ENCODE measurements at places on chromosomes 6 and 20.
A peak's percentile ranks its signal among the peaks of the same experiment; 100 is the strongest.

DNA sequence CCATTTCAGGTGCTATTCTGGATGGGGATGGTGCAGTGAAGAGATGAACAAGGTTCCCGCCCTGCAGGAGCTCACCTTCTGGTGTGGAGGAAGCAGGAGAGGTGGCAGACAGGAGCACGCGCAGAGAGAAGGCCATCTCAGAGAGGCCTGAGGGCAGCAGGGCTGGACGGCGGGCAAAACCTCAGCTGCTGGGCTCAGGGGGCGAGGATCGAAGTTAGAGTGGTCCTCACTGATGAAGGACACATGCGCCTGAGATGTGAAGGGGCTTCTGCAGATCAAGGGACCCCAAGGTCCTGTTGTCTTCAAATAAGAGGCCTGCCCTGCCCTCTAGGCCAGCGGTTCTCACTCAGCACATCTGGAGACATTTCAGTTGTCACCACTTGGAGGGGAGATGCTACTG is 198.4 kb upstream of the PMEPA1 start:
- DNase-seq = no peak

GRCh38 chr6:150723857-150724256 is 124.2 kb downstream of the PLEKHG1 start:
- no peak for DNase-seq

DNA sequence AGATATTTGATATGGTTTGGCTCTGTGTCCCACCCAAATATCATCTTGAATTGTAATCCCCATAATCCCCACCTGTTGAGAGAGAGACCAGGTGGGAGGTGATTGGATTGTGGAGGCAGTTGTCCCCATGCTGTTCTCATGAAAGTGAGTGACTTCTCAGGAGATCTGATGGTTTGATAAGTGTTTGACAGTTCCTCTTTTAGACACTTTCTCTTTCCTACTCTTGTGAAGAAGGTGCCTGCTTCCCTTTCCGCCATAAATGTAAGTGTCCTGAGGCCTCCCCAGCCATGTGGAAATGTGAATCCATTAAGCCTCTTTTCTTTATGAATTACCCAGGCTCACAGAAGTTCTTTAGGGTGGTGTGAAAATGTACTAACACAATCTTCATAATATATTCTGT is 1404.0 kb upstream of the ADGRB3 start:
- no peak for DNase-seq

- no peak for DNase-seq
Observed at GRCh38 chr20:39880890-39881289, 808.1 kb downstream of the MAFB start.

DNA sequence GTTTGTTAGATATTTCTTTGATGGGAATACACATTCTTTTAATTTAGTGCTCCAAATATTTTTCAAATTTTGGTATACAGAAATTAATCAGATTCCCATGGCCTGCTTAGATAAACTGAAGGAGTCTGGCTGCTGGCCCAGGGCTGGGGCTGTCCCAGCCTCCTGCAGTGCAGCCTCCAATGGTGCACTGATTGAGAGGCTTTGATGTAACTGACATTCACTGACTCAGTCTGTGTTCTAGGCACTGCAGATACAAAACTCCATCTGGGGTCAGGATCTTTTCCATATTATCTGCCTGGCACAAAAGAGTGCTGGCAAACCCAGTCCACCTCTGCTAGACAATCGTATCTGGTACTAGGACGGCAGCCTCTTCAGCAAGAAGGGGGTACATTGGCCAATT is 64.8 kb downstream of the GRIK2 start:
- DNase-seq = no peak

DNA sequence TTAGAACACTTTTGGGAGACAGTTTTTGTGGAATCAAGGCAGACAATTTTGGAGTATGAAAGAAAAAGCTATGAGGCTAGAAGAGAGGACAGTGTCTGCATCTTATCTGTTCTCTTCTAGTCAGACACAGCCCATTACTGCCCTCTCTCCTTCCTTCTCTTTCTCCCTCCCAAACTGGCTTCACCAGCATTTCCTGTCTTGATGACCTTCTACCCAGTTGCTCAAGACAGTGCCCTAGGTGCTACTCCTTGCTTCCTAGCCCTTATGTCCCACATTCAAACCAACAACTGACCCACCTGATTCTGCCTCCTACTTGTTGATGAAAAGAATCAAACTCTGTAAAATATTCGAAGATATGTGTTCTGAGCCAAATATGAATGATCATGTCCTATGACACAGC is 116.4 kb upstream of the RIPOR2 start:
- no peak for DNase-seq

DNA sequence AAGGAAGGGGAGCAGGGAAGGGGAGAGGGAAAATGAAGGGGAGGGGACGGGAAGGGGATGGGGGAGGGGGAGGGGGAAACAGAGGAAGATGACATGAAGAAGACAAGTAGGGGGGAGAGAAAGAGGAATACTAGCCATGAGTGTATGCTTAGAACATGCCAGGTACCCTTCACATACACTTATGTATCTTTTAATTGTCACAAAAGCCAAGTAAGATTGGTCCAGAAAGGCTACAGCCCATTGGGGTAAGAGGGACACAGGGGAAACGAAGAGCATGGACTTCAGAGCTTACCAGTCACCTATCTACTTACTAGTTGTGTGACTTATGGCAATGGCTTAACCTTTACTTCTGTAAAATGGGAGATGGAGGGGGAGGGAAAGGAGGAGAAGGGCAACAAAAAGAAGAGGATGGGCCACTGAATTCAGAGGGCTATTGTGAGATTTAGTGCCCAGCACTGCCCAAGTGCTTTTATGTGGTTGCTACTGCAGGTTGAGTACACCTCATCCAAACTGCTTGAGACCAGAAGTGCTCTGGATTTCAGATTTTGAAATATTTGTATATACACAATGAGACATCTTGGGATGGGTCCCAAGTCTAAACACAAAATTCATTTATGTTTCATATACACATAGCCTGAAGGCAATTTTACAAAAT is 90.3 kb downstream of the ARHGAP18 start:
- no peak for DNase-seq

DNA sequence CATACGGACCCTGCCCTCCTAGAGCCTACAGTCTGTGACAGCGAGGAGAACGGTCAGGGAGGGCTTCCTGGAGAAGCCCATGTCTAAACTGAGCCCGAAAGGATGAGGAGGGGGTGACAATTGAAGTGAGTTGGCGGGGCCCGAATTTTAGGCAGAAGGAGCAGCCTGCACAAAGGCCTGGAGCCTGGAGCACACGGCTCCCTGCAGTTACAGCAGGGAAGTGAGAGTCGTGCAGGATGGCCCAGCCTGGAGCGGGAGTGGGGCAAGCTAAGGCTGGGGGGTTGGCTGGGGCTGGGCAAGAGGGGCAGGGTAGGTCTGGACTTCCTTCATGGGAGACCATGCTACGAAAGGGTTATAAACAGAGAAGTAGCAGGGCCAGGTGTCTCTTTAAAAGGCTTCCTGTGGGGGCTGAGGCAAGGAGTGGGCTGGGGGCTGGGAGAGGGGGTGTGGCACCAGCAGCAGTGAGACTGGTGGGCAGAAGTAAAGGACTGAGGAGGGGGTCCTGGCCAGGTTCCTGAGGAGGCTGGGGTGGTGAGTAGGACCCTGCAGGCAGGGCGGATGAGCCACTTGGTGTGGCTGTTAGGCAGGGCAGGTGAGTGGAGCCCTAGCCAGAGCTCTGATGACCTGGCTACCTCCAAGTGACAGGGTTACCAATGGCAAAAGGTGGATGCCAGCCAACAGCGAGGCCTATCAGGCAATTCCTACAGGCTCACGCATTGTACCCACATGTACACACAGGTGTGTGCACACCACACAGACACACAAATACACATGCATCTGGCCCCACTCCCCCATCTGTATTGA is 119.2 kb downstream of the MRPL14 start:
- DNase-seq = no peak

DNA sequence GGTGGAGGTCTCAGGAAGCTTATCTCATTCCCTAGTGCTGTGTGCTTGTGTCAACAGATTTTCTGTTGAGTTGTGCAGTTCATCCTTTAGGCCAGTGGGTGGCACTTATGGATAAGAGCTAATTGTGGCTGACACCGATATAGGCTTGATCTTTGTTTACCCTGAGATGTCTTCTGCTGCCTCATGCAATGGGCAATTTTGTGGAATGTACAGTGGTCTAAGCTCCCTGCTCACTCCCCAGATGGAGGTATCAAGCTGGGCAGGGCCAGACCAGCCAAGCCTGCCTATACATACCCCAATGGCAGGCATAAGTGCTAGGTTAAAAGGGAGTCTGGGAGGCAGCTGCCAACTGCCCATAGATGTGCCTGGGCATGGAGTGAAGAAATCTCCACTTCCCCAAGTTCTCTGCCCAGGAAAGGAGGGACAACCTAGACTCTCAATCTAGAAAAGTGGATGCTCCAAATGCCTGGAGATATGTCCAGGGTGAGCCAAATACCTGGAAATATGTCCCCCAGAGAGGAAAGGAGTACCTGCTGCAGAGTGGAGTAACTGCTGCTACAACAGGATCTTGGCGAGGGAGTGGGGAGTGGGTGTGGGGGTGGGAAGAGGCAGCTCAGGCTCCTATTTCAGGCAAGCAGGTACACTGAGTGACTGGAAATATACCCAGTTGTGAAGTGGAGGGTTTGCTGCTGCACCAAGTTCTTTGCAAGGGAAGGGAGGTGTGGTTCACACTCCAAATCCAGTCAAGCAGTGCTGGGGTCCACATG is 53.2 kb upstream of the ARG1 start:
- DNase-seq = peak; percentile 14

Data from AG09319 (cell line).